ENCODE measurements at places on chromosomes 2 and 18.

DNA sequence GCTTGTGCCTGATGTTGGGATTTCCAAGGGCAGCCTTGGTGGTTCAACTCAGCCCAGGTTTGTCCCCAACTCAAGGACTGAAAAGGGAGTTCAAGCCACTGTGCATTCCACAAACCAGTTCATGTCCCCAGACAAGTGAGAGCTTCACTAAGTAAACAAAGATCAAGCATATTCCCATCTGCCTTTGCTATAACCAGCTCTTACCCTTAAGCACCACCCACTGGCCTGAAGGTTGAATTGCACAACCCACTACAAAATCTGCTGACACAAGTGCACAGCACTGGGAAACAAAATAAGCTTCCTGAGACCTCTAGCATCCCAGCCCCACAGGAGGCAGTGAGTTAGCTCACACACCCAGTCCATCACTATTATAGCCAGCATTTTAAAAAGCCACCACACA lies 516.7 kb downstream of the NR4A2 start:
- no peak for DNase-seq

GRCh38 chr2:79576451-79576850 lies 63.6 kb downstream of the CTNNA2 start:
- no peak for DNase-seq

- no peak for DNase-seq
These were observed 11.8 kb downstream of the ALS2 start for GRCh38 chr2:201768918-201769317.

DNA sequence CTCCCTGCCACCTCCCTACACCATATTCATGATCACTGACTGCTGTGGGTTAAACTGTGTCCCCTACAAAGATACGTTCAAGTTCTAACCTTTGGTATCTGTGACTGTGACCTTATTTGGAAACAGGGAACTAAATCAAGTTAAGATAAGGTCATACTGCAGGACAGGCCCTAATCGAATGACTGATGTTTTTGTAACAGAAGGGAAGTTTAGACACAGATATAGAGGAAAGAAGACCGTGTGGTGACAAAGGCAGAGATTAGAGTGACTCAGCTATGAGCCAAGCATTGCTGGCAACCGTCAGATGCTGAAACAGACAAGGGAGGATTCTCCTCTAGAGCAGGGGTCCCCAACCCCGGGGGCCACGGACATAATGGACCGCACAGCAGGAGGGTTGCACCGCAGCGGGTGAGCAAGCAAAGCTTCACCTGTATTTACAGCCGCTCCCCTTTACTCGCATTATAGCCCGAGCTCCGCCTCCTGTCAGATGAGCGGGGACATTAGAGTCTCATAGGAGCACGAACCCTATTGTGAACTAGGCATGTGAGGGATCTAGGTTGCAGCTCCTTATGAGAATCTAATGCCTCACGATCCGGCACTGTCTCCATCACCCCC lies 28.9 kb upstream of the RNF152 start:
- DNase-seq: no peak

DNA sequence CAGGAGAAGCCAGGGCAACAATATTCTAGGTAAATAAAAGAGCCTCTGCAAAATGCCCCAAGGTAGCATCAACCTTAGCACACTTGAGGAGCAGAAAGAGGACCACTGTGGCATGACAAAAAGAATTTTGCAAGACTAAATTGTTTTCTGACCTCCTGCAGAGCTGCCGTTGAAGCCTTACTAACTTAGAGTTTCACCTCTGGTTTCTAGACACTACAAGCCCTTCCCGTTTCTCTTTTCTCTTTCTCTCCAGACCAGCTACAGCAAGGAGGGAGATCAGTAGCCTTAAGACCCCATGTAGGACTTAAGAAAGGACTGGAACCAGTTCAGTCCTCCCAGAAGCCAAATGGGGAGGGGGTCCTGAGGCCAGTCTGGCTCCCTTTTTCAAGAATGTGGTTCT lies 73.3 kb upstream of the SP3 start:
- no peak for DNase-seq

DNA sequence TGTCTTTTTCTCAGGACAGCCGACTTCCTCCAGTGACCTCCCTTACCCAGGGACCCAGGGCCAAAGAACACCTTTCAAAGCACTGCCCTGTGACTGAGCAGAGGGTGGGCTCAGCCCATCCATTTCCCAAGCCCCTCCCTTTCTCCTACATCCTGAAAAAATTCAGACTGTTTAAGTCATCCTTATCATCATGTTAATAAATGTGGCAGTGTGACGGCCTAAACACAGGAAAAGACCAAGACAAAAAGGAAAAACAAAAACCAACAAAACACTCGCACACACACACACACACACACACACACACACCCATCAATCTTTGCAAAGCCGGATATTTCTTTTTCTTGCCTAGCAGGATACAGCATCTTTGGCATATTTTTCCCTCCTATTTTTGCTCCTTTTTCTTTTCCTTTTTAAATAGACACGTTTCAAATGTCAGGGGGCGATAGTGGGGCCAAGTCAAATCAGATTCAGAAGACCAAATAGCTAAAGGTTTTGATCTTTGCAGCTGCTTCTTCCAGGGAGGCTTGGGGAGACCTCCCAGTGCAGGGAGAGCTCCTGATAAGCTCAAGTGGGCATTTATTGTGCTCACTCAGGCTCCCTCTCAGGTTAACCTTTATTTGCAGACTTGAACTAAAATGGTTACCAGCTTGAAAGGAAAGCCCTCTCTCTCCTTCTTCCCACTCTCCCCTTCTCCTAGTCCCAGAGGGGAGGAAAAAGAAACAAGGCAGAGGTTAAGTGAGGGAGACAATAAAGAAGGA lies 39.5 kb upstream of the NRP2 start:
- no peak for DNase-seq

All from stimulated activated naive CD8-positive, alpha-beta T cell treated with anti-CD3 and anti-CD28 coated beads, Interleukin-15, amount 100 ng/mL, for 72 hours (primary cell).